ENCODE measurements at places on chromosomes 12 and 14. TPM values are rescaled to one million over a fixed set of nuclear protein-coding genes. Genes with fewer than 3 reads are reported as not detected.

Gene PARP2
- total RNA-seq = 22.6 TPM

DNA sequence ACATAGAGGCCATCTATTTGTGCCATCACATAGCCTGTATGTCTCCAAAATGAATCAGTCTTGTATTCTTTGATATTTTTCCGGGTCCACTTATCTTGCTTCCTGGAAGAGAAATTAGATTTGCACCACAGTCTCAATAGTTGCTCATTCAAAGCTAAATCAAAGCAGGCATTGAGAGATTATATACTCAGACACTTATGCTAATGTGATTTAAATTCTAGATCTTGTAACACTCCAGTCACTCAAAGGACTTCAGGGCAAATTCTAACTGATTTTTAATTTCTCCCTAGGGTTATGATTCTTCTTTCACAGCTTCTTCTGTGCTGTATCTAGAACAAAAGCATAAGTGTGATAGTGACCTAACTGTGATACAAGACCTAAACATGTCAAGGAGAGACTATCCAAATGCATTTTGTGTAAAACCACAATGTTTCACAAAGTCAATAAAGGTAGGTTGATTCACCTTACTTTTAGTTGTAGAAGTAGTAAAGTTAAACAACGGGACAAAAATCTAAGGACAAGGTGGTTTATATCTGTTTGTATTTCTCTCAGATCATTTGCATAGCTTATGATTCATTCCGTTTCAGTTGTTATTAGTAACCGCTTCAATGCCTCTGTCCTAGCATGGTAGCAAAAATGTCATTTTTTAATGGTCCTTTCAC is 26.8 kb downstream of the PLBD1 start:
- H3K4me1 ChIP-seq = no peaks in the 10 kb centered on the region
- DNase-seq = no peak
- H3K36me3 ChIP-seq = no peaks in the 10 kb centered on the region
- H3K27ac ChIP-seq = no peak overlapping the region
- peaks cover 2% of the 10 kb centered on the region for H3K27me3 ChIP-seq

Gene CISTR
- not detected for total RNA-seq

- DNase-seq = no peak
- H3K36me3 ChIP-seq = no peaks in the 10 kb centered on the region
- H3K27me3 ChIP-seq = peaks cover 9% of the 10 kb centered on the region
- H3K4me3 ChIP-seq = no peak overlapping the region
- no peaks in the 10 kb centered on the region for H3K4me1 ChIP-seq
- H3K27ac ChIP-seq = no peak overlapping the region
These were observed 60.6 kb downstream of the LGMN start for GRCh38 chr14:92687681-92688433.

- H3K4me1 ChIP-seq = no peaks in the 10 kb centered on the region
- H3K27ac ChIP-seq = no peak overlapping the region
- H3K4me3 ChIP-seq = no peak overlapping the region
- no peak for DNase-seq
- no peaks in the 10 kb centered on the region for H3K36me3 ChIP-seq
These were observed 551.2 kb upstream of the SEL1L start for GRCh38 chr14:82084813-82085212.

DNA sequence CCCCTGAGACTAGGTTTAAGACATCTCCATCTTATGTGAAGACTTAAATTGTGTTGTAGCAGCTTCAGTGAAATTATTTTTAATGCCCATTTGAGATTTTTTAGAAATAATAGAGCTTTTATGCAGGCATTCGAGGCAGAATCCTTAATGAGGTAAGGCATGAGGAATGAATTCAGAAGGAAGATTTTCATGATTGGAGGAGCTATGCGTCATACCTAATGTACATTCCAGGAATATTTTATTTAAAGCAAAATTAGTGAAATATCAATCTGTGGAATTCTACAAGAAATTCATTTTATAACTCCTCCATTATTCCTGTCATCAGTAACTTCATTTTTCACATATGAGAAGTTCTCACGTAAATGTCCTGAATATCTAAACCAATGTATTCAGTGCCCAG is 36.0 kb upstream of the GARIN6 start:
- no peaks in the 10 kb centered on the region for H3K27me3 ChIP-seq
- no peak for DNase-seq
- H3K27ac ChIP-seq = no peak overlapping the region
- H3K4me3 ChIP-seq = no peak overlapping the region
- no peaks in the 10 kb centered on the region for H3K4me1 ChIP-seq

DNA sequence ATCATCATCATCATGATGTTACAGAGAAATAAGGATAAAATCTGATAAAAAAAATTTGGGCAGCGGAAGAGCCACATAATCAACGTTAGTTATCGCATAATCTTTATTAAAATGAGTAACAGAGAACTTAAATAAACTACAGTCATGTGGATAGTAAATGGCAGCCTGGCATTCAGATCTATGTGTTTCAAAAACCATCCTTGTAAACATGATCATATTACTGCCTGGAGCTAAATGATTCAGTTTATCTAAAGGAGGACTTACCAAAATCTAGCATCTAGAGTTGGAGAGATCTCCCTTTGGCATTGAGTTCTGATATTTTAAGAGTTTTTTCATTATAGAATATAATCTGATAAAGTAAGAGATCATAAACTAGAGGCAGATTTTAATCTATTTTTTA is 200.1 kb upstream of the MGAT4C start:
- H3K4me3 ChIP-seq = no peak overlapping the region
- no peak overlapping the region for H3K27ac ChIP-seq
- DNase-seq = no peak
- no peaks in the 10 kb centered on the region for H3K27me3 ChIP-seq
- no peaks in the 10 kb centered on the region for H3K36me3 ChIP-seq

- no peak overlapping the region for H3K27ac ChIP-seq
- DNase-seq = no peak
- no peak overlapping the region for H3K4me3 ChIP-seq
- no peaks in the 10 kb centered on the region for H3K36me3 ChIP-seq
- peaks cover 29% of the 10 kb centered on the region for H3K4me1 ChIP-seq
These were observed 52.7 kb downstream of the CCDC85C start for GRCh38 chr14:99551034-99551922.

Gene NKX2-8
- total RNA-seq = not detected

Measured in HFFc6 (cell line).